Brain pericyte (primary cell): ENCODE measurements at places on chromosomes 16 and 17.

- no peak for DNase-seq
Measured at GRCh38 chr17:58680038-58680369, 11.8 kb downstream of the TEX14 start.

DNA sequence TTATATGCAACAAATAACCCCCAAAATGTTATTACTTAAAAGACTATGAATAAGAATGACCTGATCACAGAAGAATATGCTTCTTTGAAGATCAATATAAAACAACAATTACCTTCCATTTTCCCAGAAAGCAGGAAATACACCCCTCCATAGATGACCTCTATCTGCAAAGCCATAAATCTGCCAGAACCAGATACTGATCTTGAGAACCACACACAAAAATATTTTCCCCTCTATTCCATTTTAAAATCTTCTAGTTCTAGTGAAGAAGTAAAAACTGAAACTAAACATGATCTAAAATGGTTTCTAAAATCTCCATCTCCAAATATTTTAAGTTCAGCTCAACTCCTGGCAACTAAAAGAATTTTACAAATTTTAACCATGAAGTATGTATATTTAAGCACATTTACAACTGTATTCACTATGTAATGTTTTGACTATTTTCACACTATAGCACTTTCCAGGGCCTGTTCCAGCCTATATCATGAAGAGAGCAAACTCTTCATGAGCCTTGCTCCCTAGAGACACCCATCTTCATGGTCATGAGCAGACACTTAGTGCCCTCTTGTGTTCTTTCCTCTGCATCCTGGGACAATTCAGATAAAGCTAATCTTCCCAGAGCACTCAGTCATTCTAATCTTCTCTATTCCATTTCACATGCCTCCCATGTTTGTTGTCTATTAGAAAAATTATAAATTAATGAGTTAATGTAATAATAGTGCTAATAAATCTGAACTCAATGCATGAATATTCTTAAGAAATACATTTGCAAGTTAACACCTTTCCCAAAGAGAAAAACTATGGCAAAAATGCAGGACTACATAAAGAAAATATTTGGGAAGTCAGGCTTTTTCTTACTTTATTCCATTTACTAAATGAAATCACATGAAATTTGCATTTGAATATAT lies 87.0 kb downstream of the HELZ start:
- DNase-seq = no peak

GRCh38 chr17:59845595-59846393 lies 46.9 kb downstream of the TUBD1 start:
- no peak for DNase-seq

GRCh38 chr16:14371778-14372431 lies 258.2 kb downstream of the PARN start:
- DNase-seq = no peak

GRCh38 chr16:19883966-19884485 lies 622 bp downstream of the GPRC5B start:
- no peak for DNase-seq

GRCh38 chr17:72477491-72477890 lies 356.7 kb downstream of the SOX9 start:
- no peak for DNase-seq

DNA sequence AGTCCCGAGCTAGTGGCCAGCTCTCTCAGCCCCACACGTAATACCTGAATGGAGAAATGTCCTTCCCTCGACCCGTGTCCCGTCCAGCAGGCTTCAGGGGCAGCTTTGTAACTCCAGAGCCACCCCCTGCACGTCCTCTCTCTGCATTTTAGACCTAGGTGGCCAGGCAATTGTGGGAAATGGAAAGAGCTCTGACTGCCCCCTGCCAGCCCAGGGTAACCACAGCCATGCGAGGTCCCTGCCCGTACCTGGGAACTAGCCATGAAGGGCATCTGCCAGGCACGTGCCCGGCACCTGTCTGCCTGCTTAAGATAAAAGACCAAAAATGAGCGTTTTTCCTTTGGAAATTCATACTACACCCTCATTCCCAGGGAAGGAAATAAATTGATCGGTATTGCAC lies 9.2 kb downstream of the MAPK8IP3 start:
- DNase-seq = no peak

- no peak for DNase-seq
Measured at GRCh38 chr17:27741361-27741861, 58.9 kb downstream of the NOS2 start.

- no peak for DNase-seq
Measured at GRCh38 chr16:17346621-17347569, 123.9 kb downstream of the XYLT1 start.

GRCh38 chr16:57621521-57622271 lies 6.7 kb upstream of the ADGRG1 start:
- no peak for DNase-seq

GRCh38 chr16:66026211-66026610 lies 340.3 kb upstream of the CDH5 start:
- no peak for DNase-seq

GRCh38 chr17:66633317-66633965 lies 201.5 kb upstream of the CACNG5 start:
- DNase-seq = no peak

GRCh38 chr16:10978124-10978523 lies 33.8 kb downstream of the CLEC16A start:
- no peak for DNase-seq

- DNase-seq = no peak
Measured at GRCh38 chr16:15690296-15690695, 40.3 kb downstream of the NDE1 start.

GRCh38 chr17:56203430-56203829 lies 50.2 kb downstream of the ANKFN1 start:
- no peak for DNase-seq

DNA sequence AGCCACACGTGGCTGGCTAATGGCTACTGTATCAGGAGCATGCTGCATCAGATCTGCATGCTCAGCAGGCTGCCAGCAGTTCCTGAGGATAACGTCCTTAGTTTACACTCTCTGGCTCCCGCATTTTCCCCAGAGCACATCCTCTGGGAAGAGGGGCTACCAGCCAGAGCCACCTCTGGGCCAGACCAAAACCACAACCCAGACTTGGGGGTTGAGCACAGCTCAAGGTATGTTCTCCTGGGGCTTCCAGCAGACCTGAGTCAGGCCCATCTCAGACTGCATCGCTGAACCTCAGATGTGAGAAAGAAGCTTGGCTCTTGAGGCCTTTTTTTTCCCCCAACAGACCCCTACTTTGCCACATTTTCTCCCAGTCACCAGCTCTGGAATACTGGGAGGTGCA lies 23.7 kb upstream of the WSCD1 start:
- no peak for DNase-seq

DNA sequence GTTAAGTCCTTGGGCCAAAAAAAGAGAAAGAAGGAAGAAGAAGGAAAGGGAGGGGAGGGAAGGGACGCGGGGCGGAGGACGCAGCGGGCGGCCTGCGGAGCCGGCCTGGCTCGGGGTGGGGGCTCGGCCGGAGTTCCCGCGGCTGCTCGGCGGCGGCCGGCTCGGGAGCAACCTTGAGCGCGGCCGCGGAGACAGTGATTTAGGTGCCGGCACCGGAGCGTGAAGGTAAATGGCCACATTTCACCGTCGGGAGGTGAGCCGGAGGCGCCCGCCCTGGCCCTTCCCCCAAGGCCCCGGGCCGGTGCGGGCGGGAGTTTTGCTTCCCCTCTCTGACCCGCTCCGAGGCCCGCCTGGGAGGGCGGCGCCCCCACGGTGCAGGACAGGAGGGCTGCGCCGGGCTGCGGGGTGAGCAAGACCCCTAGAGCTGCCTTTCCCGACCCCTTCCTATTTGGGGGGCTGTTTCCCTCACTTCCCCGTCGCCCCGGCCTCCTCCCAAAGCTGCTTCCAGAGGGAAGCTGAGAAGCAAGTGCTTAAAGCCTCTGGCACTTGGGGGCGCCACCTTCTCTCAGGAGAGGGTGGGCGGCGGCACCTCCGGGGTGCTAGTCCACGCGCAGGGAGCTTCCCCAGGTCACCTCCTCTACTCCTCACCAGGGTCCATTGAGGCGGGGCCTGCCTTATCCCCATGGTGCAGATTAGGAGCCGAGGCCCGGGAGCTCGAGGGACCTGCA lies 56.5 kb downstream of the MRM1 start:
- DNase-seq = no peak

DNA sequence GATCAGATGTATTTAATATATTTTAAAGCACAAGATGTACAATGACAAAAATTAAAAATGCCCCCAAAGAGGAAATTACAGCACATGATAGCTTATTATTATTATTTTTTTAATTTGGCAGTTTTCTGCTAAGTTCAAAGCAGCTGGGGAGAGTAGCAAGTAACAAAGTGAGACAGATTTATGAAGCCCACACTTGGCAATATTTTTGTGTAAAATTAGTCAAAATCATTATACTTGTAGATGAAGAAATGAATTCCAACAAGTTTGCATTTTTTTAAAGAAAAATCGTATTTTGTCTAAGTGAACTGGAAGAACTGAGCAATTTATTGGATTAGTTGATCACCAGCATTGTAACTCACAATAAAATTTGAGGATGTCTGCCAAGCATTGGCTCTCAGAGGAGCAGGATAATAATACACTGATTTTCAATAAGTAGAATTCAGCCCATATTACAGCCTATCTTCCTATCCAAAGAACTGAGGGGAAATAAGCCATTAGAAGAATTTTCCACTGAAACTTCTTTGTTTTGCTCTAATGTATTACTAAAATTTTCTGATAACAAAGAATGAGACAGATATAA lies 215.6 kb downstream of the MAP2K6 start:
- no peak for DNase-seq
